Stimulated activated CD4-positive, alpha-beta T cell treated with anti-CD3 and anti-CD28 coated beads, Interleukin-4, amount 100 ng/mL, for 1 hour (primary cell): ENCODE measurements at places on chromosomes 3 and 15.

DNA sequence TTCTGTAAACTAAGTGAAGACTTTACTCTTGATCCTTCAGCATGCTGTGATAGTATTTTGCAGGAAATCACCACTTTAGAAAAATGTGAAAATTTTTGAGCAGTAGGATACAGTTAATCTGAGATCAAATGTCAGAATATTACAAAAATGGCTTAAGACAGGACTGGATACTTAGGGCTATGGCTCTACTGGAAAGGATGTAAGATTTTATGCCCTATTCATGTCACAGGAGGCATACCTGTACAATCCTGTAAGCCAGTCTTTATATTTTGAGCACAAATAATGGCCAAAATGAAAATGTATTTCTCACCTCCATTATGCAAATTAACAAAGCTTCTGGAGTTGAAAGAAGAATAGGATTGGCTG, 8.6 kb upstream of the TGFBR2 start:
- DNase-seq, result no peak

DNA sequence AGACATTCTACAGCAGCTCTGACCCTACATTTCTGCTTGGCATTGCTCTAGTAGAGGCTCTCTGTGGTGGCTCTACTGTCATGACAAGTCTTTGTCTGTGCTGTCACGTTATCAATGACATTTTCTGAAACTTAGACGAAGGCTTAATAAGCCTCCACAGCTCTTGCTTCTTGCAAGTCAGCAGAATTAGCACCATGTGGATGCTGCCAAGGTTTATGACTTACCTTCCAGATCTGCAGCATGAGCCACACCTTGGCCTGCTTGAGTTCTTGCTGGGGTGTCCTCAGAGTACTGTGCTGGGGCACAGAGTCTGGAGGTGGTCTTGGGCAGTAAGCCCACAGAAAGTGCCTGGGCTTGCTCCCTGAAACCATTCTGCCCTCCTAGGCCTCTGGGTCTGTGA, 9.8 kb downstream of the RTP1 start:
- DNase-seq, result no peak

GRCh38 chr15:63600001-63600615, 2.9 kb downstream of the FBXL22 start:
- no peak for DNase-seq

DNA sequence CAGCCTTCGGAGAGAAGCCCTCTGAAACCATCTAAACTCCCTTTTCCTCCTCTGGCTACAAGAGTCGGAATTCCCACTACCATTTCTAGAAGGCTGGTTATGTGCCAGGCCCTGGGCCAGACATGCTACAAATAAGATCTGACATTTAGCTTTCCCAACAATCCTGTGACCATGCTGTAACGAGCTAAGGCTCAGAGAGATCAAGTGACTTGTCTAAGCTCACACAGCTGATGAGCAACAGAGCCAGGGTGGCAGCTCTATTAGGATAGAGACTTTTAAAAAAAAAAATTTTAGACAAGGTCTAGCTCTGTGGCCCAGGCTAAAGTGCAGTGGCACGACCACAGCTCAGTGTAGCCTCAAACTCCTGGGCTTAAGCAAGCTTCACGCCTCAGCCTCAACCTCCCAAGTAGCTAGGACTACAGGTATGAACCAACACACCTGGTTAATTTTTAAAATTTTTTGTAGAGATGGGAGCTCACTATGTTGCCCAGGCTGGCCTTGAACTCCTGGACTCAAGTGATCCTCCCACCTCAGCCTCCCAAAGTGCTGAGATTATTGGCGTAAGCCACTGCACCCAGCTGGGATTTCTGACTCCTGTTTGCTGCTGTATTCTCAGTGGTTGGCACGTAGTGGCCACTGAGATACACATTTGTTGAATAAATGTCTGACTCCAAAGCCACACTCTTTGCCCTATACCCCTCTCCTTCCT, 34.6 kb downstream of the LSM3 start:
- DNase-seq, result no peak

DNA sequence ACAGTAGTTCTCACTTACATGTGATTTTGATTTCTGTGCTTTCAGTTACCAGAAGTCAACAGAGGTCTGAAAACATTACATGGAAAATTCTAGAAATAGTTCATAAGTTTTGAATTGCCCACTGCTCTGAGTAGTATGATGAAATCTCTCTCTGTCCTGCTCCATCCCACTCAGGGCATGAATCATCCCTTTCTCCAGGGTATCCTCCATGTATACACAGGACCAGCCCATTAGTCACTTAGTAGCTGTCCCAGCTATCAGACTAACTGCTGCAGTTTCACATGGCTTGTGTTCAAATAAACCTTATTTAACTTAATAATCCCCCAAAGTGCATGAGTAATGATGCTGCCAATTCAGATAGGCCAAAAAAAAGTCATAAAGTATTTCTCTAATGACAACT, 38.6 kb downstream of the EPHA3 start:
- DNase-seq, result no peak

- DNase-seq, result no peak
Observed at GRCh38 chr3:100257586-100257985, 3.2 kb upstream of the TBC1D23 start.

GRCh38 chr3:13870902-13871301, 9.0 kb downstream of the WNT7A start:
- DNase-seq, result no peak

DNA sequence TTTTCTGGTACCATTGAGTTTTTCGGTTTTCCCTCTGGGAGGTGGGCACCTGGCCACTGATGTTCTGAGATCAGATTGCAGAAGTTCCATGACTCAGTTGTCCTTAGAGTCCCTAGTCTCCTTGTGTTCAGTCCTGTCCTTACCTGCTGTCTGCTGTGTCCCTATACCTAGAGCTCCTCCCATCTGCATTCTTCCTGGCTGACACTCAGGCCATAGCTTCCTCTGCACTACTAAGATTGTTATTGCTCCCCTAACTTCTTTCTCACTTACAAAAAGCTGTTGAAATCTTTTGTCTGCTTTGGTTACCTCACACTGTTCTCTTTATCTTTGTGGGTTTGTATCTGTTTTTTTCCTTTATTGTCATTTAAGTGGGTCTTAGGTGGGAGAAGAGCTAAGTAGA, 13.2 kb downstream of the USP3 start:
- DNase-seq, result no peak

DNA sequence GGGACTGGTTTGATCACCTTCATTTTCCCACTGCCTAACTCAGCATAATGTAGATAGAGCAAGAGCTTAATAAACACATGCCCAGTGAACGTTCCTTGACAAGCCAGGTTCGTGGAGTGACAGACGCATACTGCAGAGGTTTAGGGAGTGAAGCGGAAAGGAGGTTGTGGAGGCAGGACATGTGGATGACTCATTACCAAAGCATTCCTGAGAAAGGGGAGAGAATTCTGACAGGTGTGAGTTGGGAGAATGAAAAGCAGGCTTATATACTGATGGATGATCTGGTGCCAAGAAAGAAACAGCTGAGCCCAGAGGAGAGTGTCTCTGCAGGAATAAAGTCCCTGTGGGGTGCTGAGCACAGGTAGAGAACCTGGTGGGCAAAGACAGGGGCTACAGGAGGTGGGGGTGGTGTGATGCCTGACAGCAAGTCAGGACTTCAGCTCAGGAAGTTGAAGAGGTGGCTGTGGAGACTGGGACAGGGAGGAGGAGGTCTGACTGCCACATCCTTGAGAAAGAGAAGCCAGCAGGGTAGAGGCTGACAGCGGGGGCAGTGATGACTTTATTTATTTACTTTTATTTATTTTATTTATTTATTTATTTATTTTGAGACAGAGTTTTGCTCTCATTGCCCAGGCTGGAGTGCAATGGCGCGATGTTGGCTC, 2.4 kb upstream of the RPL29 start:
- DNase-seq, result no peak

DNA sequence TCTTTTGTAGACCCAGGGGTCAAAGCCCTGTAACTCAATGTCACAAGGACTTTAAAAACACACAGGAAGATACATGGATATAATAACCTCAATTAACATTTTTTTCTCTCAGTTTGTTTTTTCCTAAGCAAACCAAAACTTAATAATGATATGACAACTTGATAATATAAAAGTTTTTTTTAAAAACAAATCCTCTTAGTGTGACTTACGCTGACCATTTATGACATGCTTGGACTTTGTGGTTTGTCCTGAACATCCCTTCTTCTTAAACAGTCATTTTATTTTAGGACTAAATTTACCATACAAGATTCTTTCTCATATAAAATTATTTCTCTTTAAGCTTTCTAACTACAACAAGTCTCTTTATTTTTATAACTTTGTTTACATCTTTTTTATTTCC, 25.4 kb upstream of the FAM3D start:
- no peak for DNase-seq

DNA sequence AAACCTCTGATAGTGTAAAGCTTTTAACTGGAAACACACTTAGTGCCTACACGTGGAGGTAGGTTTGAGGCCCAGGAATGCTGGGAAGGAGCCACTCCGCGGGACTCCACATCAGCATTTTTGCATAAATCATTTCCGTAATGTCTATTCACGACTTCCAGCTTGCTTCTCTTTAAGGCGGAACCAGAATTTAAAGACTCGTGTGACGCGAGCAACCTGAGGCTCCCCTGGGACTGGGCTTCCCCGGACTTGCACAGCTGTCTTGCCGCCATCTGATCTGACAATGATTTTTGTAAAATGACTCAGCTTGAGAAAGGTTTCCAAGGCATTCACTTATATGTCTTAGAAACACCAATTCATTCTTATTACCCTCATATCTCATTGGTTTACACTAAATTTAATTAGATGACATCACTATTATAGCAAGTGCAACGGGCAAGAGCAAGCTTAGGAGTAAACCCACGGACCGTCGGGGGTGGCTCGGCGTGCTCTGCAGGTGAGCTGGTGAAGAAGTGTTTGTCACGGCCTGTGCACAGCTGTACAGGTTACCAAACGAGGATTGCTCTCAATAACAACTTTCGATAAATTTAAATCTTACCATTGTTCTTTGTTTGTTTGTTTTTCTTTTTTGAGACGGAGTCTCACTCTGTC, 95.2 kb downstream of the CHSY1 start:
- DNase-seq, result no peak

GRCh38 chr3:32455609-32456428, 46.8 kb downstream of the CMTM6 start:
- no peak for DNase-seq

DNA sequence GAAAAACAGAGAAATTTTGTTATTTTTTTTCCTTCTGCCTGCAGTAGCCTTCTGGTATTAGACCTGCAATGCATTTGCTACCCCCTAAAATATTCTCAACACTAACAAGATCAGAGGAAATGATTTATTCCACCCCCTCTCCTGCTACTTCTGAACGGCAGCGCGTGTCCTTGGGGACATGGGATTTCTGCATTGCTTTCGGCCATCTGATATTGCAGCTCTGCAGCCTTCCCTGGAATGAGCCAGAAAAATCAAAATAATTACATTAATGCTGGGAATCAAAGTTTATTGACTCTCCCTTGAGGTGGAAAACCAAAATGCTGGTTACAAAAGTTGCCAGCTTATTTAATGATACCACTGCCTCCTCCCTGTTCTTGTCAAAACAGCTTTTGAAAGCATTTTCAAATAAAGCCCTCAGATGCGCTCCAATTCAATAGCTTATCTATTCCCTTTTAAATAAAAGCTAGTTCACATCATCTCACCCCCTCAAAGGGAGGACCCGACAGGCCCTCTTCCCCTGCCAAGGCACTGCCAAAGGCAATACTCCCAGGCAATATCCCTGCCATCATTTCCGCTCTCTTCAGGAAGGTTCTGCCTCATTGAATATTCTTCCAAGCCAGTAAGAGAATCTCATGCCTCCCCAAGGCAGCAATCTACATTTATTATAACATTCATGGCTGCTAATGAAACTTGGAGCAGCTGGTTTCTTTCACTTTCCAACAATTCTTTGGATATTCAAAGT, 96.6 kb downstream of the FHIT start:
- DNase-seq, result no peak

DNA sequence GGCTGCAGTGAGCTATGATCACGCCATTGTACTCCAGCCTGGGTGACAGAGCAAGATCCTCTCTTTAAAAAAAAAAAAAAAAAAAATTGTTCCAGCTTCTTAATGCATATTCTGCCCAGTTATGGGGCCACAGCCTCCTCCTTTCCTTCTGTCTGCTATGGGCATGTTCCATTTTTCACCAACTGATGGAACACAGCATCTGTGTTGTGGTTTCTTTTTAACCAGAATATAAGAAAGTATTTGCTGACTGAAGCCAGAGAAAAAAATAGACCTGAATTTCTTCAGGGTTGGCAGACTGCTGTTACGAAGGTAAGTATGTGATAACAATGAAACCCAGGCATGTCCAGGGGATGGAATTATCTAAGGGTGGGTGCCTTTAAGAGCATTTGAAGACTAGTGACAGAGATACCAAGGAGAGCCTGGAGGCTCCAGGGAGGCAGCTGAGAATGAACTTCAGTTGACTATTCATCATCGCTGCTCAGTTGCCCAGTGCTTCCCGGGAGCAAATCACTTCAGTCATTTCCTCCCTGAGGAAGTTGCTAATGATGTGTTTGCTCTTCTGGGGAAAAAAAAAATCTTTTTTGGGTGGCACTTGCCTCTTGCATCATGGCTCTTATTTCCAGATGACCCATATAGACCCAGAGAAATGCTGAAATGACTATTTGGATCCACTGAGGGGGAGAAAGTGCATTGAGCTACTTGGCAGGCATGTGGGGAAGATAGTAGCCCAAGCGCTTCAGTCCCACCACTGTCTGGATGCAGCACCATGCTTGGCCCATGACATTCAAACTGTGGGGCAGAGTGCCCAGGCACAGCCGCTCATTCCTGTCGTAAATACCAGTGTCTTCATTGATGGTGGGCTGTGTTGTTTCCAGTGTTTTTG, 14.5 kb downstream of the NCBP2 start:
- DNase-seq, result no peak

GRCh38 chr3:129577366-129577765, 29.1 kb downstream of the PLXND1 start:
- no peak for DNase-seq

- DNase-seq, result no peak
Observed at GRCh38 chr3:182732232-182733015, 60.9 kb upstream of the ATP11B start.

DNA sequence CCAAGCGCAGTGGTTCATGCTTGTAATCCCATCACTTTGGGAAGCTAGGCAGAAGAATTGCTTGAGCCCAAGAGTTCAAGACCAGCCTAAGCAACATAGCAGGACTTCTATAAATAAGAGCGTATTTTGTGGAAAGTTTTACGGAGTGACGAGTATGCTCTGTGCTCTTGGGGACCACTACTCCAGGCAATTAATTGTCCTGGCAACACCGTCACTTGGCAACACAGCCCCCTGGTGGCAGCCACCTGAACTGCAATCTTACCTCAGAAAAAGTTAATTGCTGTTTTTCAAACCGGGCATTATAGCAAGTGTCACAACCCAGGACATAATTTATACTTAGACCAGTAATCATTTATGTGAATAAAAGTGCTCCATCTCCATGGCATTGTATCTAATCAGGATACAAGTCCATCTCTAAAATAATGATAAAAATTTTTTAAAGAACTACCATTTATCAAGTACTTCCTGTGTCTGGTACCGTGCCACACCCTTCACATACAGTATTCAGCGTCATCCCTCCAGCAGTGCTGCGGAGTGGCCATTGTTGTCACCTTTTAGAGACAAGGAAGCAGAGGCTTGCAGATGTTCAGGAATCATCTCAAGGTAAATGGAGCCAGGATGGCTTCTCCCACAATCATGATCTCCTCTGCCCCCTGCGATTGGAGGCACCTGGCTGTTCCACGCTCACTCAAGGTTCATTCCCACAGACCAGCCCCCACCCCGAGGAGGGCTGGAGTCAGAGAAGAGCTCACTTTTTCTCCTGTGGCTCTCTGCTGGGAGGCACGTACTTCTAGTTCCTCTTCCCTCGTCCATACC, 34.5 kb downstream of the PLA2G4D start:
- peak; percentile 72 for DNase-seq

GRCh38 chr15:78047761-78048627, 29.5 kb downstream of the TBC1D2B start:
- no peak for DNase-seq
